Heart right ventricle (tissue), 16 donors: ENCODE measurements at places on chromosomes 7 and 10. TPM values are rescaled to one million over a fixed set of nuclear protein-coding genes. Genes with fewer than 3 reads are reported as not detected.

The LDB3 gene
- total RNA-seq, result 1,614 TPM

The ABCA13 gene
- 0.10 TPM for total RNA-seq

The HEPACAM2 gene
- total RNA-seq, result not detected

GRCh38 chr7:130288829-130289228, 4.1 kb upstream of the CPA4 start:
- no peaks in the 10 kb centered on the region for H3K36me3 ChIP-seq
- no peaks in the 10 kb centered on the region for H3K4me1 ChIP-seq
- DNase-seq, result no peak

- no peaks in the 10 kb centered on the region for H3K4me1 ChIP-seq
- H3K27me3 ChIP-seq, result no peaks in the 10 kb centered on the region
- no peak overlapping the region for H3K27ac ChIP-seq
- no peaks in the 10 kb centered on the region for H3K36me3 ChIP-seq
Observed at GRCh38 chr10:61852261-61852660, 49.2 kb upstream of the ARID5B start.

DNA sequence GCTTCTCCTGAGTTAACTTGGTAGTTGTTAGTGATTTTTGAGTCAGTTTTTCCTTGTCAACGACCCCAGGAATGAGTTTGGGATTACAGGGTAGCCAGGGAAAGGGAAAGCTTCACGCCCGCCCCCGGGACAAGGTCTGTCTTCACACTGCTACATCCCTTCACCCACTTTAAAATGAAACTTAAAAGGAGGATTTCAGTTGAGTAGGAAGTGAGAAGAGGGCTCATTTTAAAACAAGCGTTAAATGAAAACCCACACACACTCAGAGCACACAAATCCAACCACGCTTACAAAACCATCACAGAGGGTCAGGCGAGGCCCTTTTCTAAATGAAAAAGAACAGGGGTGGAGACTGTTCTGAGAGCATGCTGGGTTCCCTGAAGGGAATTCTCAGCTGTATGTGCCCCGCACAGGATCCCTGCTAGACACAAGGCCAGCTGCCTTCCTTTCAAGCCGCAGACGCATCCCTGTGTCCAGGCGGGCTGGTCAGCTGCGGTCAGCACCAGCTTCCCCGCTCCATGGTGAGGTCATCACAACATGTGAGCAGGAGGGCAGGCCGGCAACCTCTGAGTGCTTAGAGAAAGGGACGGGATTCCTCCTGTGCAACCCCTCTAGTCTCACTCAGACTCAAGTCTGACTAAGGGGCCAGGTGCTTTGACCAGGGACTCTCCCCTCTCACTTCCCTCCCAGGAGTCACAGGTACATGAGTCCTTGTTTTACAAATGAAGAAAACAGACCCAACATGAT, 111.8 kb downstream of the EGFR start:
- H3K27me3 ChIP-seq, result no peaks in the 10 kb centered on the region
- peak; percentile 45 for DNase-seq
- peak overlapping the region; percentile 60 for H3K27ac ChIP-seq

GRCh38 chr7:77954773-77955555, 156.4 kb downstream of the PHTF2 start:
- no peaks in the 10 kb centered on the region for H3K27me3 ChIP-seq
- DNase-seq, result no peak
- no peak overlapping the region for H3K27ac ChIP-seq
- H3K36me3 ChIP-seq, result peaks cover 19% of the 10 kb centered on the region

- DNase-seq, result no peak
- H3K36me3 ChIP-seq, result no peaks in the 10 kb centered on the region
- peaks cover 45% of the 10 kb centered on the region for H3K4me1 ChIP-seq
- no peak overlapping the region for H3K4me3 ChIP-seq
- H3K27me3 ChIP-seq, result no peaks in the 10 kb centered on the region
Observed at GRCh38 chr10:99914236-99914635, 95.5 kb downstream of the DNMBP start.

DNA sequence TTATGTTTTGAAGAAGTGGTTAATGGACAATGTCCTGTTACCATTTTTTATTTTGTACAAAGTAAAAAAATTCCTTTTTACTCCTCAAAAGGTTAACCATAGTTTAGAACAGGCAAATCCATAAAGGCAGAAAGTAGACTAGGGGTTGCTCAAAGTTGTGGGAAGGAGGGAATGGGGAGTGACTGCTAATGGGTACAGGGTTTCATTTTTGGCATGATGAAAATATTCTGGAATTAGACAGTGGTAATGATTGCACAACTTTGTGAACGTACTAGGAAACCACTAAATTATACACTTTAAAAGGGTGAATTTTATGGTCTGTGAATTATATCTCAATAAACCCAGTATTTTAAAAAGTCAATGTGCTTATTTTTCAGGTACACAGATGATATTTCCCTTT, 35.4 kb upstream of the CDK14 start:
- H3K4me3 ChIP-seq, result no peak overlapping the region
- no peaks in the 10 kb centered on the region for H3K36me3 ChIP-seq
- no peak overlapping the region for H3K27ac ChIP-seq
- no peaks in the 10 kb centered on the region for H3K4me1 ChIP-seq
- no peaks in the 10 kb centered on the region for H3K27me3 ChIP-seq
